ENCODE measurements at places on chromosomes 3 and 15.
A peak's percentile ranks its signal among the peaks of the same experiment; 100 is the strongest.

DNA sequence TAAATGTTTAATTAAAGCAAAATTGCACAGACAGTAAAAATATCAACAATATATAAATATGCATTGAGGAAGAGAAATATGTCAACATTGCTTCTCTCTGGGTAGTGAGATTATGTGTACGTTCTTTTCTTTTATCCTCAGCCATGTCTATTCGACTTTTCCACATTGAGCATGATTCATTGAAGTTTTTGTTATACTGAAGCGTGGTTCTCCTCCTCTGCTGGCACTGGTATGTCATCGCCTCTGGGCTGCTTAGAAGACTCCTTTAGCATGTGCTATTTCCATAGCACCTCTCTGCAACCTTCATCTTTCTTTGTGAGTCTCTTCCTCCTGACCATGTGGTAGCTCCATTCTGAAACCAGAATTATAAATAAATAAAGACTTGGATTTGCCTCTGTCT lies 65.8 kb upstream of the AKAP13 start:
- no peak for DNase-seq

DNA sequence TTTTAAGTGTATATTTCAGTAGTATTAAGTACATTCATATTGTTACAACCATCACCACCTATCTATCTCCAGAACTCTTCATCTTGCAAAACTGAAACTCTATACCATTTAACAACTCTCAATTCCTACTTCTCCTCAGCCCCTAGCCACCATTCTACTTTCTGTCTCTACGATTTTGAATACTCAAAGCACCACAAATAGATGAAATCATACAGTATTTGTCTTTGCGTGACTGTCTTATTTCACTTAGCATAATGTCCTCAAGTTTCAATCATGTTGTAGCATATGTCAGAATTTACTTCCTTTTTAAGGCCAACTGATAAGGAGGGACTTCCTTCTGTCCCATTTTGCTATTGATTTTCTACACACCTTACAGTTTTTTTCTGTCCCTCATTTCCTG lies 593.3 kb downstream of the FHIT start:
- no peak for DNase-seq

DNA sequence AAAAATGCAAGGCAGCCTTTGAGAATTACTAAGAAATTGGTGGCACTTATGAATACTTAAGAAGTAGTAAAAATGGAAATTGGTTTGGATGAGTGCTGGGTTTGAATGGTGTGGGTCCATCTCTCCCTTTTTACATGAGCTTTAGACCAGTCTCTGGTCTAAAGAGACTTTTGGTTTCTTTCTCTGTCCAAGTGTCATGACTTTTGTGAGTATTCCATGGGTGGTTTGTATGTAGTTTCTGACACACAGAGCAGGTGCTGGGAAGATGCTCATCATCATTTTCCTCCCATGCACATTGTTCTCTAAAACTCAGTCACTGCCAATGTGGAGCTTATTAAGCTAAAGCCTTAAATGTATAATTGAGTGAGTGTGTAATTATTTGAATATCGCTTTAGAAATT lies 63.5 kb downstream of the KAT2B start:
- DNase-seq = no peak

DNA sequence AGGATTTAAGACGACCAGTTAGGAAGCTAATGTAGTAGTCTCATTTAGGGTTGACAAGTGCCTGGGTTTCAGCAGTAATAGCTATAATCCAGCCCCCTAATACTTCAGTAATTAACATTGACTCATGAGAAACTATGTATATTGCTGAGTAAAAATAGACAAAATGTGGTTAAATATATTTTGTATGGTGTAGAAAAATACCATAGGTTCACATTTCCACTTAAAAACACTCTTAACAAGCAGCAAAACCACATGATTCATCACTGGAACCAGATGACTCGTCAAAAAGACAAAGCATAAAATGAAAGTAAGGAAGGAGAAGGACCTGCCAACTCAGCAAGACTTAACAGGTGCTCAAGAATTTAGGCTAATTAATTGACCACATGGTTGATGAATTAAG lies 288.9 kb downstream of the EFHB start:
- DNase-seq = peak; percentile 17

DNA sequence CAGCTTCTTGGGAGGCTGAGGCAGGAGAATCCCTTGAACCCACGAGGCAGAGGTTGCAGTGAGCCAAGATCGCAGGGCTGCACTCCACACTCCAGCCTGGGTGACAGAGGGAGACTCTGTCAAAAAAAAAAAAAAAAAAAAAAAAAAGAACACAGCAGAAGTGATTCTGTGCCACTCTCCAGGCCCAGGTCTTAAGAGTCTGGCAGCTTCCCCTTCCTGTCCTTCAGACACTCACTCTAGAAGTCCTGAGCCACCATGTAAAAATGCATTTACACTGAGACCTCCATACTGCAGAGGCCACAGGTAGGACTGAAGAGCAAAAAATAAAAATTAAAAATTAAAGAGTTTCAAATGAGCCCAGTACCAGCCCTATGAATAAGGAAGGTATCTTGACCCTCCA lies 11.8 kb upstream of the CDV3 start:
- DNase-seq = no peak

DNA sequence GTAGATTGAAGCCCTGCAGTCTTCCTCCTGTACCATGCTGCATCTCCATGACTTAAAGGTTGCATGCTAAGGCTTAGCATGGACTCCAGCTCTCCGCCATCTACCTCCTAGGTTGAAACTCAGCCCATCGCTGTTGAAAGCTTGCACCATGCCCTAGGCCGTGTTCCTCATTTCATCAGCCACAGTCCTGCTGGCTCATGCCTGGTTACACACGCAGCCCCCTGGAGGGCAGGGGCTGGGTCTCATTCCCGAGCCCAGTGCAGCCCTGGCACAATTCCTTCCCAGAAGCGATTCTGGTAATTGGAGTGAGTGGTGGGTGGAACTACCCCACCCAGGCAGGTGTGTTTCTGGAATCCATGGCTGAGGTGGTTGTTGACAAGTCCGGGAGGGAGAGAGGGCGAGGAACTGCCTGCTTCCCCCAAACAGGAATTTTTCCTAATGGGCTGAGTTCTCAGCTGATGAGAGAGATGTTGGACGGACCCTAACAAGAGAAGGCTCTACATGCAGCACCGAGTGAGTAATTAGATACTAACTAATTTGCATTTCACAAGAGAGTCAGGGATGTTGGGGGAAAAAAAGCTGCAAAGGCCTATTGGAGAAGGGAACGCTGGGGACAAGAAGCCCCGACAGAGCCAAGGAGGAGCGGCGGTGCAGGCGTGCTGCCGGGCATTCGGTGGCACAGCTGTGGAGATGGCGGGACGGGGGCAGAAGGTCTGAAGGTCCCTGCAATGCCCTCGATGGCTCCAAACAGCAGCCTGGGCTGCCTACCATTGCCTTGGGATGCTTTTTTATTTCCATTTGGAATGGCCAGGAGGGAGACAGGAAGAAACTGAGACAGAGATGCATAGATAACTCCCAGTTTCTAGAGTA lies 92.3 kb upstream of the TLE3 start:
- DNase-seq = no peak

DNA sequence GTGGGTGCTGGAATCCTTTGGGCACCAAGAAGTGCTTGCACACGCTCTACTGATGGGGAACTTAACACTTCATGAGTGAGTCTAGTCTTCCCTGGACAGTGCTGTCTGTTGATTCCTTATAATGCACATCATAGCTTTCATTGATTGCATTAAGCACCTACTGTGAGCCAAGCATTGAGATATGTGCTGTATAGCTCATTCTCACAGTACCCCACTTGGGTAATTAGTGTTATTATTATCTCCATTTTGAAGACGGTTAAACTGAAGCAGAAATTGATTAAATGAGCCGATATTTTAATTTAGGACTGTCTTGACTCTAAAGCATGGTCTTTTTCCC lies 504 bp upstream of the PDHB start:
- DNase-seq = no peak

GRCh38 chr3:140857993-140858392 lies 83.6 kb upstream of the SLC25A36 start:
- DNase-seq = no peak

GRCh38 chr15:79965846-79966630 lies 5.0 kb downstream of the BCL2A1 start:
- DNase-seq = no peak

- no peak for DNase-seq
These were observed 213.9 kb upstream of the TBL1XR1 start for GRCh38 chr3:177411201-177411600.

DNA sequence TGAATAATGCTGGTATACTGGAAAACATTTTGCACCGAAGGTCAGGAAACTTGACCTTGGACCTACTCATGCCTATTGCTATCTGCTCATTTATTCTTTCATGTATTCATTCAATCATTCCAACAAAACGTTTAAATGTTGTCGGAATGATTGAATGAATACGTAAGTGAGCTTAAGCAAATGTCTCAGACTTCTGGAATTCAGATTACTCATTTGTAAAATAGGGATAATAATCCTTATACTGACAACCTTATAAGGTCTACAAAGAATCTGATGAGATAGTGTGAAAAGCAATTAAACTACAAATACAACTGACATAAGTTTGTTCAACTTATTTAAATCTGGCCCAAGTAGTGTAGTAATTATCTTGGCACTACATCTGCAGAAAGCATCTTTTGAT lies 288.7 kb downstream of the WDR72 start:
- no peak for DNase-seq

GRCh38 chr3:49793486-49794085 lies 6.1 kb downstream of the CDHR4 start:
- DNase-seq = no peak

GRCh38 chr15:100714749-100715342 lies 112.5 kb downstream of the ASB7 start:
- no peak for DNase-seq

GRCh38 chr3:152656972-152657355 lies 178.0 kb upstream of the P2RY1 start:
- no peak for DNase-seq

DNA sequence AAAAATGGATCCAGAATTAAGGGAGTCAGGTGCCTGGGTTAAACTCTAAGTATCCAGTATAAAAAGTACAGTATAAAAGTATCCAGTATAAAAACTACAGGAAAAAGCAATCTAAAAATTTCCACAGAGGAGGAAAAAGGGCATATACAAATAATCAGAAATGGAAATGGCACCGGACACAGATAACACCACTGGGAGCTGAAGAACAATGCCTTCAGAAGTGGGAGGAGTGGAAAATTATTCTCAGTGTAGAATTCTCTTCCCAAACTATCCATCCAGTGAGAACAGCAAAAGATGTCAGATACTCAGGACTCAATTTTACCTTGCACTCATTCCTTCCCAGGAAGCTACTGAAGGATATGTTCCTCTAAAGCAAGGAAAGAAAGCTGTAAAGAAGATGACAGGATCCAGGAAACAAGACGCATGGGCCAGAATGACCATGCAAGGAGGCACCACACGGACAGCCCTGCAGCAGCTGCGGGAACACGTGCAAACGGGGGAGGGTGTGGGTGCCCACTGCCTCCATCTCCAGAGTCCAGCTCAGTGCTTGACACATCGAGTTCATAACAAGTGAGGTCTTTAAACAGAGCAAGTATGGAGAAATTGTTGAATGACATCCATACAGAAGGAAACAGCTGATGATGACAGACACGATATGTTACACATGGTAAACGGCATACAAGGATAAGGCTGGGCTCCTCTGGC lies 68.5 kb downstream of the CHSY1 start:
- no peak for DNase-seq

DNA sequence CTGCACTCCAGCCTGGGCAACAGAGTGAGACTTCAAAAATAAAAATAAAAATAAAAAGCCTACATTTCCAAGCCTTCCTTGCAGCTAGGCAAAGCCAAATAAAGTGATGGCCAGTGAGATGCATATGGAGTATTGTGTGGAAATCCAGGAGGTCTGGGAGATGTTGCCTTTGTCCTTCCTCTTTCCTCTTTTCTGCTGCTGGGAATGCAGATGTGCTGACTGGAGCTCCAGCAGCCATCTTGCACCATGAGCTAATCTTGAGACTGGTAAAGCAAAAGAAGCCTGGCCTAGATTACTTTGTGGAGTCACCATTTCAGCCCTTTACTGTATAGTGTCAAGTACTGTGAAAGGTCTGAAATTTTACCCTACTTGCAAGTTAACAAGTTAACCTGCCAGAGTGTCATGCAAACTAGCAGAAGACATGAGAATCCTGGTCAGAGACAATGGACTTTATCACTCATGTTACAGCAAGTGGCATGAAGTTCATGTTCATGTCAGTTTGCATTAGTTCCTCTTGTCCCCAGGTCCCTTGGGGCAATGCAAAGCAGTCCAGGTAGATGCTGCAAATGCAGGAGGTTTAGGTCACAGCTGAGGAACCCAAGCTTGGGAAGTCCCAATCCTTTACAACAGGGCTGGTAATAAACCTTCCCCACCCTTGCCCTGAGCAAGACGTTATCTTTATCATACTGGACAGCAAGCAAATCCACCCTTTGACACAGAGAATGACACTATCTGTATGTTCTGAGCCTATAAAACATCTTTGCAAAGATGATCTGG lies 103.1 kb downstream of the TLE3 start:
- DNase-seq = no peak

GRCh38 chr3:123660900-123661299 lies 76.0 kb upstream of the HACD2 start:
- DNase-seq = no peak

DNA sequence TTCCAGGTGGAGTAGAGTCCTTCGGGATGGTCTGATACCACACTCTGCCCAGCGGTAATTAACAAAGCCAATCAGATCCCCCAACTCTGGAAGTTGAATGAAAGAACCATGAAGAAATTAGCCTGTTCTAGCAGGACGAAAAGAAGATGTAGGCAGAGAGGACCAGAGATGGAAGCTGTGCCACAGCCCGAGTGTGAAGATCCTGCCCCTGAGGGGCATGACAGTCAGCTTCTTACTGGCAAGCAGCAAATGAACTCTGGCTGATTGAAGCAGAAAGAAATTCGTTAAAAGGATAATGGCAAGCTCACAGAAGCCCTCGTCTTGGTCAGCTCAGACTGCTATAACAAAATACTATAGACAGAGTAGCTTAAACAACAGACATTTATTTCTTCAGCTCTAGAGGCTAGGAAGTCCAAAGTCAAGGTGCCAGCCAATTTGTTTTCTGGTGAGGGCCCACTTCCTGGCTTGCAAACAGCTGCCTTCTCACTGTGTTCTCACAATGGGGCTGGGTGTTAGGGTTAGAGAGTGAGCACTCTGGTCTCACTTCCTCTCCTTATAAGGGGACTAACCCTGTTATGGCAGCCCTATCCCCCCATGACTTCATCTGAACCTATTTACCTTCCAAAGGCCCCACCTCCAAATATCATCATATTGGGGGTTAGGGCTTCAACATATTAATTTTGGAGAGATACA lies 307.1 kb downstream of the VPS13C start:
- DNase-seq = no peak

GRCh38 chr3:147572970-147573340 lies 163.8 kb downstream of the ZIC1 start:
- DNase-seq = no peak

GRCh38 chr3:121111914-121112612 lies 204.1 kb downstream of the STXBP5L start:
- no peak for DNase-seq

- no peak for DNase-seq
These were observed 42.0 kb upstream of the CRBN start for GRCh38 chr3:3221528-3221927.

DNA sequence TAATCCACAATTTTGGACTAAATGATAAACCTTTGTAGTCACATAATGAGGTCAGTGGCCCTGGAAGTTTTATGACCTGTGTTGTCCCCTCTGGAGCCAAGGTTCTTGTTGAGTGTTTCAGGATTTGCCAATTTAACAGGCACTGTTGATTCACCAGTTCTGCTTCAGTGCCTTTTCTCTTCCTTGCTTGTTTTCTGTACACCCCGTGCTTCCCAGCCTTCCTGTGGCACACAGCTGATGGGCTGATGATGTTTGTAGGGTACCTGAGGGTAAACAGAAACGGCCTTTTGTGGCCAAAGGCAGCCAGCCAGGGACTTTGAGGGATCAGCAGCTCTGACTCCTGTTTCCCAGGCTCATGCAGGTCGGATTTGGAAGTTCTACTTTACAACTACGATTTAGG lies 13.3 kb downstream of the GYG1 start:
- no peak for DNase-seq
